ENCODE measurements at places on chromosomes 7 and 10.

- DNase-seq = no peak
Measured at GRCh38 chr7:36810032-36810431, 85.7 kb upstream of the AOAH start.

GRCh38 chr10:107984149-107984548 is 819.6 kb upstream of the SORCS1 start:
- DNase-seq = no peak

- DNase-seq = no peak
Measured at GRCh38 chr10:15348579-15348978, 22.5 kb downstream of the FAM171A1 start.

- no peak for DNase-seq
Measured at GRCh38 chr7:135441791-135442190, 68.1 kb downstream of the CNOT4 start.

- no peak for DNase-seq
Measured at GRCh38 chr7:108093851-108094331, 36.3 kb downstream of the LAMB4 start.

DNA sequence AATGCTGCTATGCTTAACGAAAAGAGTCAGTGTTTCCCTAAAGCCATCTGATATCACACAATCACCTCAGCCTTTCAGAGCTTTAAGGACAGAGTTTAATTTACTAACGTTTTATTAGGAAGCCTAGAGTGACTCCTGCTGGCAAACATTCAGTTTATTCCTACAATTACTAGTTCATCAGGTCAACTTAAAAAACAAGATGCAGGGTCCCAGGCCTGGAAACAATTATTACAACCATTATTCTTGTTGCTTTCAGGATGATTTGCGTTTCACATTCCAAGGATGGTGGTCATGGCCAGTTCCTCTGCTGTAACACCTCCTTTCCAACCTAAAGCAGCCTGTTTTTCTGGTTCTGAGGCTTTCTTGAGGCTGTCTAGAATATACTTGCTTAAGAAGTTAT is 1.5 kb upstream of the FAM53B start:
- DNase-seq = no peak

DNA sequence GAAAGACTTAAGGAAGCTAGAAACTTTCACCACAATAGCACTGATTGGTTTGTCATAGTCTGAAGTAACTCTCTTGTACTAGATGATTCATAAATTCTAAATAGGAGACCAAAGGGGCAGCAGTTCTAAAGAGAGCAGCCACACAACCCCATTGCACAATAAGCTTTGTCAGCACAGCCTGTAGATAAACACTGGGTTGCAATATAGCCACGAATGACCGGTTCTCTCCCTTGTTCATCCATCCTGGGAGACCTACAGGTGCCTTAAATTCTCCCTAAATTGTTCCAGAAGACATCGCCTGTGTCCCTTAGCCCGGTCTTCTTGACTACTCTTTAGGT is 167.0 kb downstream of the SNX13 start:
- DNase-seq = peak; percentile 54

- DNase-seq = no peak
Measured at GRCh38 chr7:48734695-48735406, 189.5 kb upstream of the CDC14C start.

DNA sequence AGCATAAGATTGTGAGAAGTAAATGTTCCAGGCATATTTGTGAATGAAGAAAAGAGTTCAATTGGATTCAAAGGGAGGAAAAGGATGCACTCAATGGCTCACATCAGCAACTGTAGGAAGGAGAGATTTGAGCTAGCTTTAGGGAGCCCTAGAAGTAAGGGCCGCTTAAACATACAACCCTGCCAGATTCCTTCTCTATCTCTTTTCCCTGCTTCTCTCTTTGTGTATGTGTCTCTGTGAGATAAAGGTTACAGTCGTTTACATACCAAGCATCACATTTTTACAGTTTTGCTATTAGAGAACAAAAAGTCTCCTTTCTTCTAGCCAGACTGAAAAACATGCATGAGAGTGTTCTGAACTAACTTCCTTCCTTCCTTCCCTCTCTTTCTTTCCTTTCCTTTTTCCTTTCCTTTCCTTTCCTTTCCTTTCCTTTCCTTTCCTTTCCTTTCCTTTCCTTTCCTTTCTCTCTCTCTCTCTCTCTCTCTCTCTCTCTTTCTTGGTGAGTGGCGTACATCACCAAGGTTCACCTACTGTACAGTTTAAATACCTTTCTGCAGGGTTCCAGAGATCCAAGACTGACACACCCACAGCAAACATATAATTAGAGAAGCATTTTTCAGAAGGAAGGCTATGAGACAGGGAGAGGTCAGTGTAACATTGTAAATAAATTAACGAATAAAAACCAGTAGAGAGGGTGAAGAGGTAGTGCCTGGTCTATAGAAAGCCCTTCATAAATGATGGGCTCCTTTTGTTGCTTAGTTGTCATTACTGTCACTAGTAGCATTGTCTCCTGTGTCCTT is 240.4 kb downstream of the ARL4A start:
- DNase-seq = no peak

DNA sequence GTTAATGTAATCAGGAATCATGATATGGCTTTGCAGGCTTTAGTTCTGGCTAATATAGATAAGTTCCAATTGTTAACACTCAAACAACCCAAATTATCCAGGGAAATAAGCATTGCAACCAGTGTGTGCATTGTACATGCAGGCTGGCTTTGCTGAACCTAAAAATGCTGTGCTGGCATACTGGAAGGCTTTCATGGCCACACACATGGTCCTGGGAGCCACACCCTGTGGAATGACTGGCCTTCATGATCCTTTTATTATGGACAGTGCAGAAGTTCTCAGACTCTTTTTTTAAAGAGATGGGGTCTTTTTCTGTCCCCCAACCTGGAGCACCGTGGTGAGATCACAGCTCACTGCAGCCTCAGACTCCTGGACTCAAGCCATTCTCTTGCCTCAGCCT is 5.0 kb downstream of the ELMO1 start:
- DNase-seq = no peak

DNA sequence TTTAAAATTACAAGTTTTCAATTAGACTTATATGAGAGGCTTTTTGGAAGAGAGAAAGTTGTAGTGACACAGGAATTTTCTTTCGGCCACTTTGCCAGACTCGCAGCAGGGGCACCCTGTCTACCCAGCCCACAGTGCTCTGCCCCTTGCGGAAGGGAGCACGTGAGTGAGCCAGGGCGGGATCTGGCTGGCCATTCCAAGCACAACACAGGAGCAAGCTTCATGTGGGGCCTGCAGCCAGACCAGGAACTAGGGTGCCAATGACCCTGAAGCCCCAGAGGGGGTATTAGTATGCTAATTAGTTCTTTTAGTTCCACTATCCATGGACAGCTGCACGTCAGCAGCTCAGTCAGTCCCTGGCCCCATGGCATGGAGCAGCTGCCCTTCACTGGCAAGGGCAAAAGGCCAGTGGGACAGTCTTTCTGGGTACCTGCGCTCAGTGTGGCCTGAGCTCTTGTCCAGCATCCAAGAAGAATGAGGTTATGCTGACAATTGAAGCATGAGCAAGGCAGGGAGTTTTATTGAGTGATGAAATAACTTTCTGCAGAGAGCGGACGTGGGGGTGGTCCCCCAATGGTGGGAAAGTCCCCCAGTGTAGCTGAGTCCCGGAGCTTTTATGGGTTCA is 251.1 kb upstream of the CSTF2T start:
- no peak for DNase-seq

DNA sequence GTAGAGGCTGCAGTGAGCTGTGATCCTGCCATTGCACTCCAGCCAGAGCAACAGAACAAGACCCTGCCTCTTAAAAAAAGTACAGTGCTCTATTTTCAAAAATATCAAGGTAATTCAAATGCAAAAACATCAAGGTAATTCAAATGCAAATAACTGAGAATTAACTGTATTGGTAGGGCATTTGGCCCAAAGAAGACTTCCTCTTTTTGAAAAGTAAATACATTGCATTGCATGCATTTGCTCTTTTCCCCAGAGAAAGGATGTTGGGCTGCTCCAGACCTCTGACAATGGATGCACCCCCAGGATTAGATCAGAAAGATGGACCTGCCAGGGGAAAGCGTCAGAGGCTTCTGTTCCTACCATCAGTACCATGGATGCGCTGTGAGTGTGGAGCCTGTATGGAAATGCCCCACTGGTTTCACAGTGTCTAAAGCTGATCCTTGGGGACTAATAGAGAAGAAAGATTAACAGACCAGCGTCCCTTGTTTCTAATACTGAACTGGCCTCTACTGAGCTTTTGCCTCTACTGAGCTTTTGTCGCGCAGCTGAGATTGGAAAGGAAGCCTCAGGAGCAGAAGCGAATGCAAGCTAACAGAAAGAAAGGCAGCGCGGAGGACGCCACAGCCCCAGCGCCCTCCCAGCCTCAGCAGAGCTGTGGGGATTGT is 93.5 kb upstream of the LYZL2 start:
- DNase-seq = no peak

DNA sequence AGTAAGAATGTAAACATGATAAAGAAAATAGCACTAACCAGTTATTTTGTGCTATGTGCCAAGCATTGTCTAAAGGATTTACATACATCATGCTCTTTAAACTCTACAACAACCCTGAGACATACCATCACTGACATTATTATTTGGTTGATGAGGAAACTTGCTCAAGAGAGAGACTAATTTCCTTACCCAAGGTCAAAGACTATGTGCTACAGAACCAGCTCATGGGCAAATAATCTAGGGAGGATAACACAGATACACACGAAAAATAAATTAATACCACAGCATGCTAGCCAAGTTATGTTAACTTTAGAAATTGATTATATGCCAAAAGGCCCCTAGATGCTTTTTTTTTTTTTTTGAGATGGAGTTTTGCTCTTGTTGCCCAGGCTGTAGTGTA is 2.7 kb downstream of the ANKRD16 start:
- no peak for DNase-seq

DNA sequence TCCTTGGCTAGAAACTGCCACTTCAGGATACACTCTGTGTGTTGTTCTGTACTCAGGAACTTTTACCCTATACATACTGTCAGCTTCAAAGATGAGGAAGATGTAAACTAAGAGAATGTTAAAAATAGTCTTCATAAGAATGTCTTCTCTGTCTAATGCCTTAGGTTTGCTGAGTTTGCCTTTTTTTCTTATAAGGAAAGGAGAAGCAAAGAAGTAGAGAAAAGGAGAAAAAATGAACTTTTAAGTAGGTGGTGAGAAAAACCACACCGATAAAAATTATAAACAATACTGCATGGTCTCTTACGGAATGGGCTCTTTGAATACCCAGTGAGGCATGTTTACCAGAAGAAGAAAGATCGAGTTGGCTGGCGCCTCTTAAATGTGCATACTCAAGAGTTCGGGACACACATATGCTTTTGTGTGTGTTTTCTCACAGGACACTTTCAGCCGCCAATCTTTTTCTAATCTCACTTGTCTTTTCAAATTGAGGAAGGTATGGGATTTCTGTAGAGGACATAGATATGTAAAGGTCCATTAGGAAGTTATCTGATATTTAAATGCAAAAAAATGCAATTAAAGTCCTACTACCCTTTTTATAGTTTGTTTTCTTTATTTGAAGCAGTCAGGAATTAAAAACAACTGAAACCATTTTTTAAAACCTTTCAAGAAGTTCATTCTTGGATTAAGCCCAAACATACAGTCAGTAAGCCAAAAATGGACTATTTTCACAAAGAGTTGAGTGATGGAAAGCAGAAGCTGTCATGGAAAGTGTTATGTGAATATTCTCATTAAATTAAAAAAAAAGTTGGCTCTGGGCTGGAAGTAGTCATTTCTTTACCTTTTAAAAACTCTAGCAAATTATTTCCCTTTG is 100.6 kb upstream of the MDFIC start:
- no peak for DNase-seq

DNA sequence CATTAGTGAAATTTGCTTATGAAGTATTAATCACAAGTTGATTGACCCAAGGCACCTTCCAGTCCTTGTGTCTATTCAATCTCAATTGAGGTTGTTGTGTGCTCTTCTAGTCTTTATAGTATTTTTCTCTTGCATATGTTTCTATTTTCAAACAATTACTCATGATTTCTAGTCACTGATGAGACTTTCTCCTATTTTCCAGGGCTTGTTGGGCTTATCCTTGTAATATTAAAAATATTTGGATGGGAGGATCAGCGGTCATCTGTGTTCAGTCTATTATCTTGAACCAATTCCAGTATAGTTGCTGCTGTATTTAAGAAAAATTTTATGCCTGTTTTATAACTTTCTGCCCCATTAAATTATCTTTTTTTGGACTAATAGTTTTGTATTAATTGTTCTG is 154.4 kb downstream of the PTEN start:
- DNase-seq = no peak

- peak; percentile 1 for DNase-seq
Measured at GRCh38 chr10:52951824-52952223, 179.2 kb upstream of the MBL2 start.

DNA sequence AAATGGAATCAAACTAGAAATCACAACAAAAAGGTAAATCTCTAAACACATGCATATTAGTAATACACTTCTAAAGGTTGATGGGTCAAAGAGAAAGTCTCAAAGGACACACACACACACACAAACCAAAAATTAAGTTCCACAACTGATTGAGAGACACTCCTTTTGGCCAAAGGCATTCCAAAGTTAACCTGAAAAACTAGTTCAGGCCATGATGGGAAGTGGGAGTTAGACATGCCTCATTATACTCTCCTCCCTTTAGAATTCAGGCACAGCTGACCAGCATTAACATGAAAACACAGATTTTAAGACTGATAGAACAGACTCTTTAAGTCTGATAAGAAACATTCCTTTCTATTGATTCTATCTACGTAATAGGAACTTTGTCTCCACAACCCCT is 332.4 kb upstream of the IGFBP3 start:
- no peak for DNase-seq

DNA sequence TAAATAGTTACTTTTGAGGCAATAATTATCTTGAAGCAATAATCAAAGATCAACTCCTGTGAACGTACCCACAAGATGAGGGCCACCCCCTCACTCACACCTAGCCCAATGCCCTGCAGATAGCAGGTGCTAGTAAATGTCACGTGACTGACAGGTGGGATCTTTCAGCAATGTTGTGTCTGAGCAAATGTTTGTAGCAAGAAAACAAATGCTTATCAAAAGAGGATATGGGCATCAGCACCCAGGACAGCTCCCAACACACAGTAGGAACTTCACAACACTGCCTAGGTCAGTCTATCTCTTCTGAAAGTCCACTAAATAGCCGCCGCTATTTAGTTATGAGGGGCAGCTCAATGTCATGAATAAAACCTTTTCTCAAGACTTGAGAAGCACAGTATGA is 120.8 kb upstream of the PDLIM1 start:
- DNase-seq = no peak

- DNase-seq = no peak
Measured at GRCh38 chr7:22851145-22851544, 28.5 kb upstream of the TOMM7 start.

GRCh38 chr7:138752518-138753149 is 45.2 kb upstream of the TMEM213 start:
- DNase-seq = peak; percentile 96

DNA sequence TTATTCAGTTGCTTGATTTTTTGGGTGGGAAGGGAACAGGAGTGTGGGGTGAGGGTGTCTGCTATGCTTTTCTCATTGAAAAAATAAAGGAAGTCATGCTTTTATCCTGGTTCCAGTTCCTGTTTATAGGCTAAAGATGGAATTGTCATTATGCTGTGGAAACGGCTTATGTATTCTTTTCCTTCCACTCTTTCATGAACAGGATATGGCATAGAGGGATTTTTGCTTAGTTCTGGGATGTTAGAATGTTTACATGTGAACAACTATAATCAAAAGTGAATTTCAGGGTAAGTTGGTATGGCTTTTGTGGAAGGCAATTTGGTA is 35.9 kb upstream of the PTPN12 start:
- DNase-seq = no peak
